CD4-positive, alpha-beta T cell treated with Interferon alpha-2 for 1 hour (primary cell): ENCODE measurements at places on chromosomes 5 and 9.

DNA sequence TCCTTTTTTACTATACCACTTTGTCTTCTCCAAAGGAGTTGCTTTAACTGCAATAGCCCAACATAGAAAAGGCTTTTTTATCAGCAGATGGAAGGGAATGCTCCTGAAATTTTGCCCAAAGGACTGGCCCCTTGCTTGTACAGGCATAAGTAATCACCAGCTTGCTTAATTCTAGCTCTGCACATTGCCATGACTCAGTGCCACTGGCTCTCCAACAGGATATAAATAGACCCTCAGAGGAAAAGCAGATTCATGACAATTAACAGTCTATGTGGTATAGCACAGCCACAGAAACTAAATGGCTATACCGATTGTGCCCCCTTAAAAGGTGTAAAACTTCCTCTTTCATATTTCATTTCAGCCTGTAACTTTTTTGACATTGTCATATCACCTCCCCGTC lies 227.0 kb downstream of the ZNF608 start:
- DNase-seq = no peak

GRCh38 chr9:131416509-131416908 lies 22.6 kb downstream of the PRRC2B start:
- DNase-seq = no peak

DNA sequence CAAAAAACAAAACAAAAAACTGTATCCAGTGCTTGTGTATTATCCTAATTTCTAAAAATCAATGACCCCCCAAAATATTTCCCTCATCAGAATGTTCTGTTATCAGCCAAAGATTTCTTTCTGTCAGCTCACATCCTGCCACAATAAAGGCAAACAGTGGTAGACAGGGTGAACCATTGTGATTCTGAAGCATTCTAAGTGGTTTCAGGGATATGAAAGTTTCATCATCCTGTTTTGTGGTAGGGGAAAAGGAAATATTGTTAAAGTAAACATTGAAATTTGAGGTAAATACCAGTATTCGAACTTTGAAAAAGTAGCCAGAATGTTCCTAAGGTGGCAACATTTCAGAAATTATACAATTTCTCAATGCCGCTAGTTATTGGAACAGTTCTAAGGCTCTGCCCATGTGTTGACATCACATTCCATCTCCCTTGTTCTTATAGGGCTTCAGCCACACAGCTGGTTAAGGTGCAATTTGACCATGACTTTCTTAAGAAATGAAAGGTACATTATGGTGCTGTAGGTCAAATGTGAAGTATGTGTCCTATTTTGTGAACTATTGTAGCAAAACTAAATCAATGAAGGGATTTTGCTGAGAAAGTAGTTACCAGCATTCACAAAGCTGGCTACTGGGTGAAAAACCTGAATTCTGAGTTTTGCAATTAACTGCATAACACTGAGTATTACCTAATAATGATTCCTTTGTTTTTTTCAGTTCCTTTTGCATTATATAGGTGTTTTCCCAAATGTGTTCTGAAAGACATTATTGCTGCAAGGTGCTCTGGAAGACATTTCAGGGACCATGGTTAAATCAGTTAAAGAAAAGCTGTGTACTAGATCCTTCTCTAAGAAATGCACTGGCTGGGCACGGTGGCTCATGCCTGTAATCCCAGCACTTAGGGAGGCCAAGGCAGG lies 107.6 kb upstream of the RASGRF2 start:
- no peak for DNase-seq

DNA sequence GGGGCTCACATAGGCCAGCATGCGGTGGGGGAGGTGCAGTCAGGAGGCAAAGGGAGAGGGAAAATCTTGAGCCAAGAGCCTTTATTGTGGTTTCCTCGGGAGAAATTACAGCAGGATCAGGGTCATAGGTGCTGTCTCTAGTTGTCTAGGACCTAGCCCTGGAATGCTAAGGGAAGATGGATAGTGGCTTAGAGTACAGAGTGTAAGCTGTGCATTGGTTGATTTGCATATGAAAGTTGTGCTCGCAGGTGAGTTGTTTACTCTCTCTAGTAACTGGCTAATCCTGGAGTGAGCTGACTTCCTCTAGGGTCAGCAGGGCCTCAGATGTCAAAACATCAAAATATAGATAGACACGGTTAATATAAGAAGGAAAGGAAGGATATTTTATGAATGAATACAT lies 877.7 kb downstream of the TLE4 start:
- no peak for DNase-seq

DNA sequence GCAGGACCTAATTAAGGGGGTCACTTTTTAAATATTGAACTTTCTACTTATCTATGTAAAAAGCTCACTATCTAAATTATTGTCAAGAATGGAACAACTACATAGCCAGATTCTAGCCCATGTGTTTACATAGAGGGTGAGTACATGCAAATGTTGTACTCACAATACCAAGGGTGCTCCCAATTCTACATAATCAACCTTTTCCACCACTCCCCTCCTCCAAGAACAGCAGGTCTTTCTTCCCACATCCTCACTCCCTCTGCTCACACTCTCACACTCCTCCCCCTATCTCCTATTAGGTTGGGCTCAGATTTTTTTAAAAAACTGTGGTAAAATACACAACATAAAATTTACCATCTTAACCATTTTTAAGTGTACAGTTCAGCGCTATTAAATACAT lies 325.4 kb downstream of the ARL15 start:
- DNase-seq = no peak

DNA sequence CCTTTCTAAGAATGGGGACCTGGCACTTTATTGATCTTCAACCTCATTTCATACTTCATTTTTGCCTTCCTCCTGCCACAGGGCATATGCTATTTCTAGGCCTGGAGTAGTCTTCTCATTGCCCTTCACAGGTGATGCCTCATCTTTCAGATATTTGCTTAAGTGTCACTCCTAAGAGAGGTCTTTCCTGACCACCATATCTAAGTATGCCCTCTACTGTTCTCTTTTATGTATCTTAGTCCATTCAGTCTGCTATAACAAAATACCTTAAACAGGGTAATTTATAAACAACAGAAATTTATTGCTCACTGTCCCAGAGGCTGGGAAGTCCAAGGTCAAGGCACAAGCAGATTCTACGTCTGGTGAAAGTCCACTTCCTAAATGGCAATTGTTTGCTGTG lies 99.1 kb downstream of the ADAMTS6 start:
- DNase-seq = no peak

DNA sequence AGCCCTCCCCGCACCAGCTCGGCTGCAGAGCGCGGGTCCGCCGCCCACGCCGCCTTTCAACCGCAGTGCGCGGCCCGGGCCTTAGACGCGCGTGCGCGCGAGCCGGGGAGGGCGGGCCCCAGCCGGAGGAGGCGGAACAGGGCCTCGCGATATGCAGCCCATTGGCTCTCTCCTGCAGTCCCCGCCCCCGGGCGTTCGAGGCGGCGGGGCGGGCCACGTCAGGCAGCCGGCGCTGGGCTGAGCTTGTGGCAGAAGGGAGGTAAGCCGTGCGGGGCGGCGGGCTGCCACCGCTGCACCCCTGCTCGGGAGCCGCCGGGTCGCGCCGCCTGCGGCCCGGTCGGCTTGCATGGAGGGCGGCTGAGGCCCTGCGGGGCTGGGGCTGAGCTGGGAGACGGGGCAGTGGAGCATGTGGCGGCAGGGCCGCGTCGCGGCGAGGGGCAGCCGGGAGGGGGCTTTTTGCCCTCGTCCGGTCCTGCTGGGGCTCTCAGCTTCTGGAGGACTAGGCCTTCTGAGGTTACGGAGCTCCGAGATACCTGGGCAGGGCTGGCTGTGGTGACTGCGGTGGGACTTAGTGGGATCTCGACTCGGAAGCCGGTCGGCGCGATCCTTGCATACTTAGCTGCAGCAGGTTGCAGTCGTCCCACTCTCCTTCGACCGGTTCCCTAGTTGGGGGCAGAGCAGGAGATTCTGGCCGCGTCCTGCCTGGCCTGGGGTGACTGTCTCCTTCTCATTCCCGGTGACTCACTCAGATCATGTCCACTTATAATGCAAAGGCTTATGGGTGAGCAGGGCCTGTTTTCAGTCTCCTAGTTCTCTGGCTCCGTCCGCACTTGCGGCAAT lies at the start of gene FOCAD:
FOCAD (plus strand) TSS at position 225 of the 840 bp plus-strand sequence. CDS start 31,095 bp downstream, outside the sequence.
- peak; percentile 94 for DNase-seq

DNA sequence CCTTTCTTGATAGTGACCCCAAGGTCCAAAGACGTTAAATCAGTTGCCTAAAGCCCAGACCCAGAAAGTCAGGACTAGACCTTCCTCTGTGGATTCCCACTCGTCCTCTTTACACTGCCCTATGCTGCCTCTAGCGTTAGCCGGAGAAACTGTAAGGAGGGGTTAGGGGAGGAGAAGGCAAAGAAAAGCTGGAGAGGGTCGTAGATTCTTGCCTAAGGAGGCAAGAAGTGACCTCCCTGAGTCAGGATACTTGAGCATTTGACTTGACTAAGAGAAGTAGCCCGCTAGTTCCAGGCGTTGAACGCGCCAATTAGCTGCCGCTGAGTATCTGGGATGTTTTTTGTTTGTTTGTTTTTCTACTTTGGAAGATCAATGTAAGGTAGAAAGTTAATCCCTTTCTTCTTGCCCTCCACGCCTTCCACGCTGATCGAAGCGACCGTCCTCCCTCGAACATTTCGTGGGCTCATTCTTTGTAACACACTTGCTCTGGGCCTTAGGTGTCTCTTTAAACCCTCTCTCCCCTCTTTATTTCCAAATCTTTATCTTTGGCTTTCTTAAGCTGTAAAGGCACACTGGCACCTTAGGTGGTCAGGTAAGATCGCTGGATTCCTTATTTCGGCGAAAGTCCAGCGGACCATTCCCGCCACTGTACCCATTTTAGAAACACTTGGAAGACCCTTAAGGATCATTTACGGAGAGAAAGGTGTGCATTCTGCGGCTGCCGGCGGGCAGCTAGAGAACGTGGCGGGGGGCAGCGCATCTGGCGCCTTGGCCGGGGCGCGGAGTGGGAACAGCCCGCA lies 5.1 kb upstream of the RGMB start:
- no peak for DNase-seq

GRCh38 chr5:78661691-78662090 lies 13.1 kb upstream of the LHFPL2 start:
- DNase-seq = no peak

DNA sequence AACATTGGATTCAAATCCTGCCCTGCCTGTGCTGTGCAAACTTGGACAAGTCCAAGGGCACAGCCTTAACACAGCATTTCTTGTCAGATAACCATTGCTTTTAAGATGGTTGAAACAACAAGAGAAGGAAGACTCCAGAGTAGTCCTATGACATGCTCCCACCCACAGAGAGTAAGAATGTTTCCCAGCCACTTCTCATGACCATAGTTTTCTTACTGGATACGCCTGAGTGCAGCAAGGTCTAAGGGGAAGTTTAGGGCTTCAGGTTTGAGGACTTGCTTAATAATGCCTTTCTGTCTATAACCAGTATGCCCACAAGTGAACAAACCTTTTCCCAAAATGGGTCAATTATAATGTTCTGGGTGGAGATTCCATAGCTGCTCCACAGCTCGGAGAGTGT lies 126.4 kb downstream of the SLF1 start:
- DNase-seq = no peak
